Stimulated activated CD8-positive, alpha-beta memory T cell treated with anti-CD3 and anti-CD28 coated beads, Interleukin-4, amount 100 ng/mL, for 1 hour (primary cell): ENCODE measurements at places on chromosomes 4 and X.

GRCh38 chr4:2806390-2807355 is 13.8 kb downstream of the SH3BP2 start:
- no peak for DNase-seq

GRCh38 chr4:128913228-128913627 is 103.7 kb downstream of the JADE1 start:
- no peak for DNase-seq

DNA sequence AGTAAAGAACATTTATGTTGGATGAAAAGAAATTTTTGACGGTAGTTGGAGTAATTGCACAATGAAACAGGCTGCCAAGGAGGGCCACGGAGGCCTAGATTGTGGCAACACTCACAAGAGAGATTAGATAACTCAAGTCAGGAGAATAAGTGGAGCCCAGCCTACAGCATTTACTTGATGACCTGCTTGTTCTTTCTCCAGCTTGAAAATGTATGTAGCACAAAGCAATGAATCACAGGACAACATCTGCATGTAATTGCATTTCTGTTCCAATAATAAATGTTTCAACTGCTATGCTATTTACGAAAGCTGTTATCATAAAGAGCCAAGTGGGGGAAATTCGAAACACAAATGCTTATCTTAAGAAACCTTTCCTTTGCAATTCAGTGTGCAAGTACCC is 221.2 kb upstream of the MID1 start:
- no peak for DNase-seq

DNA sequence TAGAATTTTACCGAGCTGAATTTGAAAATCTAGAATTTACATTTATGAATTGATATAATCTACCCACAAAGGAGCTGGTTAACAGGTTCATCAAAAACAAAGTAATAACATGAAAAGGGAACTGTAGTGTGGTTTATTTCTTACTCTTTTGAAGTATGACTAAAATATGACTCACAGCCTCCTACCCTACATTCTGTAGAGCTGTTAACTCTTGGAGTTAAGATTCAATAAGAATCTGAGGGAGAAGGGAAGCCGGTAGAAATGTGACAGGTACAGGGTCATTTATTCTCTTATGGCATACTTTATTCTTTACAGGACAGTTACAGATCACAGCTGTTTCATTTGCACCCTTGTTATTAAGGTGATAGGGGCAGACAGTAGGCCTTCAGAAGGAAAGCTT is 132.2 kb upstream of the FAM47B start:
- no peak for DNase-seq

GRCh38 chr4:101232074-101232776 is 115.1 kb downstream of the PPP3CA start:
- no peak for DNase-seq

GRCh38 chr4:117588771-117589170 is 445.5 kb upstream of the NDST3 start:
- no peak for DNase-seq

DNA sequence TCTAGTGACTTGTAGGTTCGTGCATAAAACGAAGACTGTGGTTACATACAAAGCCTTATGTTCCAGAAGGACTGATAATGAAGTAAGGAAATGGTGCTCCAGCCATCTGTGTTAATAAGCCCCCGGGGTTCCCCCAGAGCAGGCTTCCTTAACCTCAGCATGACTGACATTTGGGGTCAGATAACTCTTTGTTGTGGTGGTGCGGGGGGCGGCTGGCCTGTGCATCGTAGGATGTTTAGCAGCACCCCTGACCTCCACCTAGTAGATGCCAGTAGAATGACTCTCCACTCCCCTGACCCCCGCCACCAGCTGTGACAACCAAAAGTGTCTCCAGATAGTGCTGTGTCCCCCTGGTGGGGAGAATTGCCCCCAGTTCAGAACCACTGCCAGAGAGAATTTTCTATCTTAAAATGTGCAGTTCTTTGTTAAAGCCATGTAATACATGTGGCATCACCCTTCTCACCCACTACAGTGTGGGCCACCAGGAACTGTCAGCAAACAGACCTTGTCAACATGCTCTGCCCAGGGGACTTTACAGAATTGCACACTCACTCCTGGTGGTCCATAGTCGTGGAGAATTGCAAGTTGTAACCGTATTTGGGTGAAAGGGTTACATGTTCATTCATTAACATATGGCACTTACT is 7.5 kb downstream of the SH3KBP1 start:
- no peak for DNase-seq

DNA sequence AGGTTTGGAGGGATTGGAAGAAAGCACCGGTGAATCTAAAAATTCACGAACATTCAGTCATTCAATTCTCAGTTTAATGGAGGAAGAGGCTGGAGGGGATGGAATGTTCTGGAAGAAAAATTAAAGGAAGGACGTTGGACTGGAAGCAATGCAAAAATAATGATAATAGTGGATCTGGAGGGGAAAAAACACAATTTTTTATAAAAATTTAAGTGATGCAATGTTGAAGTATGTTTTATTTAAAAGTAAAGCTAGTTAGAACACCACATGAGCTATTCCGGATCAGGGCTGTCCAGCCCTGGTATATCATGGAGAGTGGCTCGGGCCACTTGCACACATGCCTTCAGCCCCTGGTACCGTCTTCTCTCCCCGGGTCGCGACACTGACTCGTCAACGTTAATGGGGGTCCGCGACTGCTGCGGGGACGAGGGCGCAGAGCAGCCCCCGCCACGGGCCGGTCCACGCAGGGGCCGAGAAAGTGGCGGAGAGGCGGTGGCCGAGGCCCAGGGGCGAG is 204.6 kb downstream of the TENM3 start:
- no peak for DNase-seq

- no peak for DNase-seq
Observed at GRCh38 chrX:44953734-44954502, 80.9 kb downstream of the KDM6A start.

- no peak for DNase-seq
Observed at GRCh38 chr4:141047228-141047884, 85.9 kb downstream of the RNF150 start.

- no peak for DNase-seq
Observed at GRCh38 chr4:102477657-102478056, 23.5 kb upstream of the NFKB1 start.

GRCh38 chrX:97685753-97686152 is 802.0 kb downstream of the RPA4 start:
- no peak for DNase-seq

DNA sequence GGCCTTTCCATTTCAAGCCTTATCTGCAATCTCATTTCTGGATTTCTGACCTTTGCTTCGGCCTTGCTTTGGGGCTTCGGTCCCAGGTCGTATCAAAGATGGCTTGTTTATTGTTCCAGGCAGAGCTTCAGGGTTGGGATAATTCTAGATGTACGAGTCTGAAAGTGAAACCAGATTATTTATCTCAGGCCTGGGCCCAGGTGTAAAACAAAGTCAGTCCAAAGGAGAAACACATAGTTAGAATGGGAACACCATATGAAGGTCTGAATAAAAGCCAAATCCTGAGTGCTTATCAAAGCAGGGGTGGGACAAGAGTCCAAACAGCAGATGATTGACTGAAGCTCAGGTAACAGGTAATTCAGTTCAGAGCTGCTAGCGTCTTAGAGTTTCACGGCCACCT is 17.1 kb downstream of the PRIMPOL start:
- no peak for DNase-seq

- no peak for DNase-seq
Observed at GRCh38 chrX:106613277-106613676, 1.5 kb downstream of the RADX start.

DNA sequence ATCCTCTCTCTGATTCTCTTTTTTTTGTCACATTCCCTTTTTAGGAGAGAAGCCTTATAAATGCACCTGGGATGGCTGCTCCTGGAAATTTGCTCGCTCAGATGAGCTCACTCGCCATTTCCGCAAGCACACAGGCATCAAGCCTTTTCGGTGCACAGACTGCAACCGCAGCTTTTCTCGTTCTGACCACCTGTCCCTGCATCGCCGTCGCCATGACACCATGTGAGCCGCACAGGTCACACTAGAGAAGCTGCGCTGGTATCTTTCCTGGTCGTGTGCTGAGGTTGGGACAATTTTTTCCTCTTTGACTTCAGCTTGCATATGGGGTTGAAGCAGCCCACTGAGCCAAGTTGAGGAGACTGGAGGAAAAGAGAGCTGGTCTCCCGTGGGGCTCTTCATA is 52.1 kb downstream of the KLF8 start:
- DNase-seq = no peak

DNA sequence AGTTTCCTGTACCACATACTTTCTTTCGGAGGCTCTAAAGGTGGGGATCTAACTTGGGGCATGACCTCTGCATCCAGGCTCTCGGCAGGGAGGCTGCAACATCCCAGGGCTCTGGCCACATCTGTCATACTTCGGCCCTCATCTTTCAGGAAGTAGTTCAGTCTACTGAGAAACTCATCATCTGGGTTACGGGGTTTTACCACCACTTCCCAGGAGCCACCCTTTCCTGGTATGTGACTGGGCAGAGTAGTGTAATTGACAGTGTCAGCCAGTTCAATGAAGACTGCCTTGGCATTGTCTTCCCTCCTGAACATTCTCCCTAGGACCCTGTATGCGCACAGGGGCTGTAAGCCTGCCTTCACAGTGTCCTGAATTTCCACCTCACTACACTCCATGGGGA is 2.8 kb downstream of the PNMA5 start:
- DNase-seq = no peak

GRCh38 chr4:119228406-119228805 is 15.9 kb downstream of the USP53 start:
- DNase-seq = no peak

DNA sequence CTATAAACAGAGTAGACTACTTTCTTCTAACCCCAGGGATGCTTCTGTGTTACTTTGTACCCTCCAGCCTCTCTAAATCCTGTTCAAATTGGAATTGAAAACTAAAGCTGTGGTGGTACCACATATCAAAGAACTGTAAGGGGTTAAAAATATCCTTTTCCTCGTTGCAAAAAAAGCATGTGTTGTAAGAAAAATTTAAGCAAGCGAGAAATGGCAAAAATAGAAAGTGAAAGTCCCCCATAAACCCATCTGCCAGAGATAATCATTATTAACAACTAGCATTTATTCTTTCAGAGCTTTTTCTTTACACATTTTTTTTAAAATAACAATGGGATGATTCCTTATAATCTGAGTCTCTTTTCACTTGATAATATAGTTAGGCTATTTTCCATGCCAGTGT is 40.6 kb downstream of the TMEM164 start:
- no peak for DNase-seq

DNA sequence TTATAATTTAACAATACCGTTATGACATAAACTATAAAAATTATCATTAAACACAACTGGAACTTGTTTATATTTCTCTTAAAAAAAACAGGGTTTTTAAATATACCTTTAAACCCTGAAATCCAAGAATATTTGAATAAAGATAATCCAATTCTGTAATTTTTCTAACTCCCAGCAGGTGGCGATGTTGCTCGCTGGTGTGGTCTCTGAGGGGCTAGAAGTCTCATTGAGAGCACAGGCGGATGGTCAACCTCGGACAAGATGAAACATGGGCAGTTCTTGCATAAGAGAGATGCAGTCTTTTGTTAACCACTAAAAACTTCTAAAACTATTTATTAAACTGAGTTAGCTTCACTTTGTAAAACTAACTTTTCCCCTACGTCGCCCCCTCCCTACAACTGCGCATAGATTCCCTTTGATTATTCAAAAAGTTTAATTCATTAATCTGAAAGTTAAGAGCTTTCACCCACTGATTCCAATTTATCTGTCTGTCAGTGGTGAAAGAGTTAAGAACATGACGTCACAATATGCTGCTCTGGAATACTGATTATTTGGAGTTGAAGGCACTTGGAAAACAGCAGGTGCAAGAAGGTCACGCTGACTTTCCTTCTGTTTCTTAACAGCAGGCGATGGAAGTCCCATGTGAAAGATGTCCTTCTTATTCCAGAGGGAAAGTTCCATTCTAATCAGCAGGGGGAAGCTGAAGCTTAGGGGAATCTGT is 29.5 kb downstream of the DMP1 start:
- DNase-seq = no peak

GRCh38 chr4:140367738-140368137 is 5.7 kb upstream of the SCOC start:
- DNase-seq = no peak

DNA sequence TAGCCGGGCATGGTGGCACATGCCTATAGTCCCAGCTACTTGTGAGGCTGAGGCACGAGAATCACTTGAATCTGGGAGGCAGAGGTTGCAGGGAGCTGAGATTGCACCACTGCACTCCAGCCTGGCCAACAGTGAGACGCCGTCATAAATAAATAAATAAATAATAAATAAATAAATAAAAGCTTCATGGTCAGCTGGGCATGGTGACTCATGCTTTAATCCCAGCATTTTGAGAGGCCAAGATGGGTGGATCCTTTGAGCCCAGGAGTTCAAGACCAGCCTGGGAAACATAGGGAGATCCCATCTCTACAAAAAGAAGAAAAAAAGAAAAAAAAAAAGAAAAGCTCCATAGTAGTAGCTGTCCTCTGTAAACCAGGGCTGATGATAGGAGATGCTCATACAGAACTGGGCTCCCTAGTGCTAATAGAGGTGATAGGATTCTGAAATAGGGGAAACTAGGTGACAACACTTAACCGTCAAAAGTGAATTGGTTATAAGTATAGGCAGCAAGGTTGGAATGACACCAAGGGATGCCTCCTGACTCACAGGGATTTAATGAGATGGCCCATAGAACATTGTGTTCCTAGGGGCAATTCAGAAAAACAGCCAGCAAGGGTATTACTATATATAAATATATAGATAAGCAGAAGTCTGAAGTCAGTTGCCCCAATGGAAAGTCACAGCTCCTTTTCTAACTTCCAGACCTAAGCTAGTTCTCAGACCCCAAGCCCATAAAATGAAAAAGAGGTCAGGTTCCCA is 41.8 kb upstream of the ARHGEF6 start:
- no peak for DNase-seq

GRCh38 chr4:42706086-42706485 is 49.2 kb upstream of the ATP8A1 start:
- no peak for DNase-seq

- DNase-seq = no peak
Observed at GRCh38 chr4:87134122-87134521, 86.3 kb downstream of the KLHL8 start.

GRCh38 chr4:141899541-141899940 is 263.2 kb downstream of the IL15 start:
- no peak for DNase-seq

DNA sequence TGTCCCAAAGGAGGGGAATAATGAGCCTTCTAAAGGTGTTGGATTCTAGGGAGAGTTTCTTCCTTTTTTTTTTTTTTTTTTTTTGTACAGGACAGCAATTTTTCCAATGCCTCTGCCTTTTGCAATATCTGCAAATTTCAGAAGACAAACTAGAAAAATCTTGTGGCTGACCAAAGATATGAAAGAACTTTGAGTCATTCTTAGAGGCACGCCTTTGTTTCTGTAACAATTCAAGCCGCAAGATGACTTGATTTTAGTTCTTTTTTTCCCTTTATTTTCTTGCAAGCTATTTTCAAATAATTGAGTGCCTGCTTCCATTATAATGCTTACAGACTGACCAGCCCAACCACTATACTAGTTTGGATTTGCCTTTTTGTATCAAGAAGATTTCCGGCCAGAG is 47.6 kb upstream of the UXT start:
- no peak for DNase-seq

DNA sequence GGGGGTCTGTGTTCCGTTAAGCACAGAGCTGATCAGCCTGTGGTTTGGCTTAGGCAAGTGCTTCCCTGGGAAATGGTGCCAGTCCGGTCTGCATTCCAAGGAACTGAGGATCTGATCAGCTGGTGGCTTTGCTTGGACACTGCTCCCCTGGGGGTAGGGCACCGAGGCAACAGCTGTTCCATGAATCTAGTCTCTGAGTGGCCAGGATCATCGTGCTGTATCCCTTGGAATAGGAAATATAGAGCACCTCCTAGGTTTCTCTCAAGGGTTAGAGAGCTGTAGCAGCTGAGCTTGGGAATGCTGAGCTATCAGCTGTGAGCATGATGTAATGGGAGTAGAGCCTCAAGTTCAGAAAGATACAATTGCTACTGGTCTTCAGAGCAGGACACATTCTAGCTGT is 863.9 kb downstream of the RAPGEF2 start:
- DNase-seq = no peak
